RCC 7860 (cell line): ENCODE measurements at places on chromosomes 12 and 14.

DNA sequence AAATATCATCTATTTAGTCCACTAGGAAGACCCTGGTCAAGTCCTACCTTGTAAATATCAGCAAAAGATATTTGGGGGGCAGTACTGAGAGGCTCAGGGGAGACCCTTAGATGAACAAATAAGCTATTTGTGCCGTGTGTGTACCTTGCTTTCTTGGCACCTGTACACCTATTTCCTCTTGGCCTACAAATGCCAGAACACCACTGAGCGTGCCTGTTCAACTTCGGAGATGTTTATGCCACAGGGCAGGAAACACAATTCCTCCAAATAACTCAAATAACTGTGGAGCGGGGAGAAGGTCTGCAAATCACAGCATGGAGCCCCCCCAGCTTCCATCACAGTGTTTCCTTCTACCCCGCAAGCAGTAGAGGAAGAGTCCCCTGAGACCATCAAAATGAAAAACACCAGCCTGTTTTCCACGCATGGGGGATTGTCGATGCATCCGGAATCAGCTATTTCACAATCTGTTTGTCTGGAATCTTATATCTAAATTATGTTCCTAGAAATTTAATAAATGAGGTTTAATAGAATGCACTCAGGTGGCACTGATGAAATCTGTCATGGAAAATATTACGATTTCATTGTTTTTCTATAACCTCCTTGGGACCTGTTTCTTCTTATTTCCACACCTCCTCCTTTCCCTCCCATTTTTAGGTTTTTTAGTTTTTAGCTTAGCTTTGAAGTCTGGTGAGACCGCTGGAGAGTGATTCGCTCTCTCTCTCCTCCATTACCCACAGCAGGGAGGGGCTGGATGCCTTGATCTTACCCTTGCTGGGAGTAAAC, 254.0 kb upstream of the SRRM4 start:
- DNase-seq, result no peak

DNA sequence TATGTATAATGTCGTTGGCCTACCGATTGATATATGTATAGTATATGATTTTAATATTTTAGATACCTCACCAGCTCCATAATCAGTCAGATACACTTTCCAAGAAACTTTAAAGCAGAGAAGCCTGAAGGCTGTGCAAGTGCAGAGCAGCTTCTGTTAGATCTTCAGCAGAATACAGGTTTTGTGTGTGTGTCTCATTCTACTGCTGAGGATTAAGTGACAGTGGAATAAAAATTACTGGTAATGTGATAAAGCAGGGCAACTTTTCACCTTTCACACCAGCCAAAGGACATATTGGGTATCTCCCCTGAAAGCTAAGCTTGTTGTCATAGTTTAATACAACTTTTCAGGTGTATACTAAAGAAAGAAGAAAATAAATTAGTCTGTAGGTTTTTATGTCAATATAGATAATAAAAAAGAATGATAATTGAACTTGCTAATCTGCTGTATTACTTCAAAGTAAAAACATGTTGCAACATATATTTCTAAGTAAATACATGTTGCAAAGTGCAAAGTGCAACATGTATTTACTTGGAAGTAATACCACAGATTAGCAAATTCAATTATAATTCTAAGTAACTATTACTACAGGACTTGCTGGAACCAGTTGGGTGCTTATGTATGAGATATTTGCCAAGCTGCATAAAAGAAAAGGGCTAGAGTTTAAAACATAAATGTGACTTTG, 128.3 kb downstream of the SLC16A7 start:
- no peak for DNase-seq

- DNase-seq, result no peak
These were observed 8.4 kb upstream of the APOLD1 start for GRCh38 chr12:12777092-12777491.

DNA sequence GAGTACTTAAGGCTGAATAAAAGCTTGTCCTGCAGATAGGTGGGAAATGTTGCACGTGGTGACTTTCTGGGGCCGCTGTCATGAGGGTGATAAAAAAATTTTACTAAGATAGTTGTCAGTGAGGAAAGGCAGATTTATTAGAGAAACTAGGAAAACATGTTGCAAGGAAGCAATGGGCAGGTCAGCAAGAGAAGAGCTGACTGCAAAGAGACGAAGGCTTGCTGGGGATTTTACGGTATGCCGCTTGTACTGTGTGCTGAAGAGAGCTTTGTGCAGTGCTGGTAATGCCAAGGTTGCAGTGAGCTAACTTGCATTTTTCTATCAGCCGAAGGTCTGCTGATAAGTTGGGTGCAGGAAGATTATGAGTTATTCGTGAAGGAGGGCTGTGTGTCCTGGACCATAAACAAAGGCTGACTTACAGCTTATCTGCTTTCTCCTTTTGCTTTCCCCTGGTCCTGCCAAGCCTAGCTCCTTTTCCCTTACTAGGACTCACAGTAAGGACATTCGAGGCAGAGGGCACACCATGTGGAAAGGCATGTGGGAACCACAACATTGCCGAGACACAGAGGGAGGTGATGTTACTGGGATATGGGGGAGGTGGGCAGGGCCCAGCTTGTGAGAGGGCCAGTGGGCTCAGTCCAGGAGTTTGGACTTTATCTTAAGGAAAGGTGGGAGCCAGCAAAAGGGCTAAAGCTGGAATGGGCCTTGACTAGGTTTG, 7.4 kb upstream of the CCDC88C start:
- no peak for DNase-seq

DNA sequence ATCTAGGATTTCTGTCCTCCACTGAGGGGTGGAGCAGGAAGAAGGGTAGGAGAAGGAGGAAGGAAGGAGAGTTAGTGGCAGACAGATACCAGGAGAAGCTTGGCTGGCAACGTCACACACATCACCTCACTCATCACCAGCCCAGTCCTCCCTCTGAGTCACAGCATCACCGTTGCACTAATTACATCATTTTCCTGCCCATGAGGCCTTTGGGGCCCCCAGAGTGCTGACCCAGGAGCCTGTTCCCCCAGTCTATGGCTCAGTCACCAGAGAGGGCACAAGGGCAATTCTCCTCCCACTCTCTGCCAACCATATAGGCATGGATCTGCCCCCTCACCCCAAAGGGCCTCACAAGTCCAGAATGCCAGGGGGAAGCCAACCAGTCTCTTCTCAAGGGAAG, 4.6 kb downstream of the RND1 start:
- DNase-seq, result no peak

- DNase-seq, result peak; percentile 5
These were observed 82.6 kb upstream of the GTF2A1 start for GRCh38 chr14:81303258-81303935.

- no peak for DNase-seq
These were observed 31.1 kb downstream of the PITPNM2 start for GRCh38 chr12:123119808-123120207.

DNA sequence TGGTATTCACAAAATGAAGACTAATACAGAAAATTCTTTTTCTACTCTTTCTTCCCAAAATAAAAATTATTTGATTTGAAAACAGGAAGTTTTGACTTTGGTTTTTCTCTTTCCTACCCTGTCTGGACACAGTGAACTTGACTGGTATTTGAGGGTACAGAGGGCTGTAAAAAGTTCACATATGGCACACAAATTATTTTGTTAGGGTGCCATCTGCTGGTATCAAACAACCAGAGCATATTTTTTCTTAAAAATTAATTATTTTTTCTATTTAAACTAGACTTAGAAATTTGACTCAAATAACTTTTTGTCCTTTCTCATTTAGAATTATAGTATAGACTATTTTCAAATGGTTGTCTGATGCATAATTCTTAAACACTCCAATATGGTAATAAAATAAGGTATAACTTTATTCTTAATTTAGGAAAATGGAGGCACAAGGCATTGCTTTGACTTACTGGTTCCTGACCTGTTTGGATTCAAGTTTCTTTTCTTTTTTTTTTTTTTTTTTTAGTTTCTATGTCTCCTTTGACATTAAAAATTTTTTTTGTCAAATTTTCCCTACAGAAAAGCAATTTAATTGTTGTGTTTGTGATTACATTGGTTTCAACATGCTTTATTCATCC, 390.6 kb downstream of the PRKD1 start:
- DNase-seq, result no peak

- peak; percentile 96 for DNase-seq
These were observed 129.0 kb upstream of the HMGA2 start for GRCh38 chr12:65695113-65695865.

DNA sequence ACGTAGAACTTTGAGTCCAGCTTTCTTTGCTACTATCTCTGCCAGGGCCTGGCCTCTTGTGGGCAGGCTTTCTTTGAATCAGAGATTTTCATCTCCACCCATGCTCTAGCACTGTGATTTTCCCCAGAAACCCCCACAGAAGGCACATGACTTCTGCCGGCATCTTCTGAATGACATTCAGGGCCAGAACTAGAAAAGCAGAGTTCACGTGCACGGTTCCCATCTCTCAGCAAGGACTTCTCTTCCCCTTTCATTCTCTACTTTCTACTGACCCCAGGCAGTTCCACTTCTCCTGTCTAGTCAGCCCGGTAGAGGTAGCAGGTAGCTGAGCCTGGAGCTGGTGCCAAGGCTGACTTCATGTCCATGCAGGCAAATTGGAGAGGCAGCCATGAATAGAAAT, 26.9 kb downstream of the BATF start:
- DNase-seq, result no peak

DNA sequence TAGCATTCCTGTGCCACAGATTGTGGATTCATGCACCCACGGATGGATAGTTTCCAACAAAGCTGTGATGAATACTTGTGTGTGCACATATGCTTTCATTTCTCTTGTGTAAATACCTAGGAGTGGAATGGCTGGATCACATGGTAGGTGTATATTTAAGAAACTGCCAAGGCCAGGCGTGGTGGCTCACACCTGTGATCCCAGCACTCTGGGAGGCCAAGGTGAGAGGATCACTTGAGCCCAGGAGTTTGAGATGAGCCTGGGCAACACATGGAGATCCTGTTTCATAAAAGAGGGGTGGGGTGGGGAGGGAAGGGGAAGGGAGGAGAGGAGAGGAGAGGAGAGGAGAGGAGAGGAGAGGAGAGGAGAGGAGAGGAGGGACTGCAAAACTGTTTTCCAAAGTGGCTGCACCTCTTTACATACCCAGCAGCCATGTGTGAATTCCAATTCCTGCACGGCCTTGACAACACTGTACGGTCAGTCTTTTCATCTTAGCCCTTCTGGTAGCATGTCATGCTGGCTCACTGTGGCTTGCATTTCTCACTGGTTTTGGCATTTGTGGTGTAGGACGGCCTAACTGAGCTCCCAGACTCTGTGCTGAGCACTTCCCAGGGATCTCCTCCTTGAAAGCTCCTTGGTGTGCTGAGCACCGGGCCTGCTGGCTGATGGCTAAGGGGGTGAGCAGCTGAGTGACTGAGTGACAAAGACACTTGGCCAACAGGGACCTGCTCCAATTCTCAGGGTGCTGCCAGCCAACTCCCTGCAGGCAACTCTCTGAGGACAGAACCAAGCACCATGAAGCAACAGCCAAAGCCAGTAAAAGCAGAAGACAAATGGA, 27.9 kb downstream of the SYNE3 start:
- DNase-seq, result no peak

DNA sequence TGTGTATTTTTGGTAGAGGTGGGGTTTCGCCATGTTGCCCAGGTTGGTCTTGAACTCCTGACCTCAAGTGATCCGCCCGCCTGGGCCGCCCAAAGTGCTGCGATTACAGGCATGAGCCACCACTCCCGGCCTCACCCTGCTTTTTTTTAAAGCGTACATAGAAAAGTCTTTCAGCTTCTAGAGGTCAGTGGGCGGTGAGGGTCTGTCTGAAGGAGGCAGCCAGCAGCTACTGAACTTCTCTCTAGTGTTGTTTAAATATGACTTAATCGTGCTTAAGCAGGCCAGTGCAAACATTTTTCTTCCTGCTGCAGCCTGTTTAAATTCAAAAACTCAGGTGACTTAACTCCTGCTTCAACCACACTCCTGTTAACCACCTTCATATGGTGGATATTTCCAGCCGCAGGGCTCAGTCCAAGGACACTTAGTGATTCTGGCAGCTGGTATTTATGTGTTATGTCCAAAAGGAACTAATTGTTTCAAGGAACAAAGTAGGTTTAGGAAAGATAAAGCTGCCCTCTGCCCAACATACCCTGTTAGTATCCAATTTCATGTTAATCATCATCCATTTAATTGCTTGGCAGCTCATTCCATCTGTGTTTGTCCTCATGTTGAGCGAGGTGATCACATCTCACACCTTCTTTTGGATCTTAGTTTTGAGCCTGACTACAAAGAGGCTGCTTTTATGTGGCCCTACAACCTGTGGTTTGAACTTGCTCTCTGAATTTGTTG, 2.0 kb downstream of the PRKAB1 start:
- DNase-seq, result no peak

- peak; percentile 51 for DNase-seq
These were observed 9.2 kb upstream of the CRIP2 start for GRCh38 chr14:105465209-105466031.

- DNase-seq, result no peak
These were observed 92.7 kb downstream of the TTLL5 start for GRCh38 chr14:75753696-75754095.

- DNase-seq, result peak; percentile 50
These were observed 497.7 kb upstream of the RPL10L start for GRCh38 chr14:47149326-47149725.

DNA sequence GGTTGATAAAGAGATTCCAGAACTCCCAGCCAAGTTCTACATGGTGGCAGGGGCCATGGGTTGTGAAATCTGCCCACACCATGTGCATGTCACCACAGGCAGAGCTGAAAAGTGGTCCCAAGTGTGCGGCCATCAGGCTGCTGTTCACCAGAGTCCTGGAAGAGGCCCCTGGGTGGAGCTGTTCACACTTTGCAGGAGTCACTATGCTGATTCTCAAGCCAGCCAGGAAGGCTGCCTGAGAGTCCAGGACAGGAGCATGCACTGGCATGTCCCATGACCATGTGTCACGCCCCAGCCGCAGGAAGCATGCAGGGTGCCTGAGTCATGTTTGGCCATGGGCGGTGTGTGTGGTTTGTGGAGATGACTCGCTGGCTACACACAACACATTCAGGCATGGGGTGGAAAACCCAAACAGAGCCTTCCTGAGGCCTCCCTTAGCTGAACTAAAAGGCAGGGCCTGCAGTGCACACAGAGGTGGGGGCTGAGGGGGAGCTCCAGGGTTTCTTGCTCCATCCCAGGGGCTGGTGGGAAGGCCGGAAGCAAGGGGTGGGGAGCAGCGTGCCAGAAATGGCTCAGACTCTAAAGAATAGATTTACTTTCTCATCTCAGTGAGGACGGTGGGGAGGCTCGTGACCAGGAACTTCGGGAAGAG, 19.4 kb downstream of the ABCB9 start:
- peak; percentile 96 for DNase-seq

GRCh38 chr12:110778833-110779577, 36.3 kb upstream of the PPP1CC start:
- no peak for DNase-seq
